ENCODE measurements at places on chromosomes 16 and 17.

- peak; percentile 17 for DNase-seq
These were observed 46.1 kb downstream of the KCNJ16 start for GRCh38 chr17:70121126-70121525.

- peak; percentile 74 for DNase-seq
These were observed 3.4 kb downstream of the STH start for GRCh38 chr17:46002311-46002972.

DNA sequence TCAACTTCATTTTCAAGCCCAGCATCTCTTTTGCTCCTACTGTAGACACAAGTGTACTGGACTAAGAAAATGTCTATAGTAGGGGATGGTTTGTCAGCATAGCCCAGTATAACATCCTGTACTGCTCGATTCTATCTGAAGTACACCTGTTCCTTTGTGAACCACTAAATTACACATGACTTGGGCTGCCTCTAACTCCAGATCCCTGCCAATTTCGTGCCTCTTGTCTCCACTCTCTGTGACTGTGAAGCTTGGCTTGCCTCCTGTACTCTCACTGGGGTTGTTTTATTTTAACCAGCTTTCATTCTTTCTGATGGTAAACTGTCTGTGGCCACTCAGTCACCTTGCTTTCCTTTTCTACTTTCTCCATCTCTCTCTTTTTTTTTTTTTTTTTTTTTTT lies 24.5 kb downstream of the GFOD2 start:
- no peak for DNase-seq

GRCh38 chr17:27323538-27324215 lies 29.8 kb downstream of the WSB1 start:
- peak; percentile 74 for DNase-seq

DNA sequence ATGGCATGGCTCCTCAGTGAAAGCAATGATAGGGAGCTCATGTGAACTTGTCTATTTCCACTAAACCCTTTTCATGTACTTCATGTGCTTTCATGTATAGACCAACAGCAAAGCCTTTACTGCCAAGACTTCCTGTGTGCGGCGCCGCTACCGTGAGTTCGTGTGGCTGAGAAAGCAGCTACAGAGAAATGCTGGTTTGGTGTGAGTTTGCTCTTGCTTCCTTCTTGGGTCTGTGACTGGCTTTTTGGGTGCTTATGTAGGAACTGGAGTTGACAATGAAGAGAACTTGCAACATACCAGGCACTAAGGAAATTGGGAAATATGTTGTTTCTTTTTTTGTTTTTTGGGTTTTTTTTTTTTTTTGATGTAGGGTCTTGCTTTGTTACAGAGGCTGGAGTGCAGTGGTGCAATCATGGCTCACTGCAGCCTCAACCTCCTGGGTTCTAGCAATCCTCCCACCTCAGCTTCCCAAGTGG lies 5.7 kb downstream of the SNX11 start:
- peak; percentile 59 for DNase-seq

GRCh38 chr16:75495076-75495674 lies at the start of gene CHST6:
Gene CHST6 (minus strand): TSS chr16:75495441. CDS start chr16:75479828, 15,613 bp downstream.
- DNase-seq = peak; percentile 75

GRCh38 chr17:50123649-50124349 lies 6.2 kb downstream of the SAMD14 start:
- no peak for DNase-seq

DNA sequence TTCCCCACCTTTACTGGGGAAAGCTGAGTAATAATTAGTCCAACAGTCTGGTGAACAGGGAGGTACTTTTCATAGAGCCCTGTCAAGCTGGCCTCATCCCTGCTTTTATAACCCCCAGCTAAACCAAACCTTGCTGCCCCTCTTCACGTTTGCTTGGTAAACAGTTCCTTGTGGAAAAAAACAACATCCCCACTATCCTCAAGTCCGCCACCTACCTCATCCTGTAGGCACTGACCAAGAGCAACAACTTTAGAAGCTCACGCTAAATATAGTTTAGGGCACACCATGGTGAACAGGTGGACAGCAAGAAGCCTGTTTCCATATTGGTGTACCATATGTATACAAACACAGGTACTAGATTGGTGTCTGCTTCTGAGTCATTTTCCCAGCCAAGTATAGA lies 16.5 kb downstream of the NFE2L1 start:
- peak; percentile 35 for DNase-seq

DNA sequence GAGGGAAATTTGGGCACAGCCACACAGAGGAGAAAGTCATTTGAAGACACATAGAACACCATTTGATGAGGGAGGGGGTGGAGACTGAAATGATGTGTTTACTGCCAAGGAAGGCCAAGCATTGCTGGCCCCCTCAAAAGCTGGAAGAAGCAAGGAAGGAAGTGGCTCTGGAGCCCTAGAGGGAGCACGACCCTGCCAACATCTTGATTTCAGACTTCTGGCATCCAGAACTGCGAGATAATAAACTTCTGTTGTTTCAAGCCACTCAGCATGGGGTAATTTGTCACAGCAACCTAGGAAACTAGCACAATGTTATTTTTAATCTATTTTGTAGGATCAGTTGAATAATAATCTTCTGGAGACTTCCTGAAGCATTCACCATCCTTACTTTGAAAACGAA lies 314.8 kb upstream of the GOT2 start:
- DNase-seq = no peak

- no peak for DNase-seq
These were observed 8.6 kb upstream of the ENPP7 start for GRCh38 chr17:79721993-79722671.

GRCh38 chr16:86319585-86320236 lies 190.6 kb upstream of the FOXF1 start:
- DNase-seq = no peak

GRCh38 chr16:46882940-46883307 lies 1.2 kb upstream of the GPT2 start:
- DNase-seq = no peak

GRCh38 chr17:31548709-31549108 lies 157.2 kb downstream of the RAB11FIP4 start:
- no peak for DNase-seq

DNA sequence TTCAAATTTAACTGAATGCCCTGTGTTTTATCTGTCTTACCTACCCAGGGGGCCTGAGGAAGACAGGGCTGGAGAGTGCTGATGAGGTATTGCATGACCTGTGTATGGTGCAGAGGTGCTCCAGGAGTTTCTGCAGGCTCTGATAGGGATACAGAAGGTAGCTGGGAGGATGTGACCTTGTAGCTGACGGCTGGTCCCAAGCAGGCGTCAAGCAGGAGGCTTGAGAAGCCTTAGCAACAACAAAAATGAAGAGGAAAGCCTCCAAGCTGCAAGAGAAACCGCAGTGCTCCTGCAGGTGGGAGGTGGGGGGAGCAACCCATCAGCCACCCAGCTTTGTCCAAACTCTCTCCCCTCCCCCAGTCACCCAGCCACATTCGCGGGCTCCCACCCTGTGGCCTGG lies 40.4 kb downstream of the LAT start:
- no peak for DNase-seq

DNA sequence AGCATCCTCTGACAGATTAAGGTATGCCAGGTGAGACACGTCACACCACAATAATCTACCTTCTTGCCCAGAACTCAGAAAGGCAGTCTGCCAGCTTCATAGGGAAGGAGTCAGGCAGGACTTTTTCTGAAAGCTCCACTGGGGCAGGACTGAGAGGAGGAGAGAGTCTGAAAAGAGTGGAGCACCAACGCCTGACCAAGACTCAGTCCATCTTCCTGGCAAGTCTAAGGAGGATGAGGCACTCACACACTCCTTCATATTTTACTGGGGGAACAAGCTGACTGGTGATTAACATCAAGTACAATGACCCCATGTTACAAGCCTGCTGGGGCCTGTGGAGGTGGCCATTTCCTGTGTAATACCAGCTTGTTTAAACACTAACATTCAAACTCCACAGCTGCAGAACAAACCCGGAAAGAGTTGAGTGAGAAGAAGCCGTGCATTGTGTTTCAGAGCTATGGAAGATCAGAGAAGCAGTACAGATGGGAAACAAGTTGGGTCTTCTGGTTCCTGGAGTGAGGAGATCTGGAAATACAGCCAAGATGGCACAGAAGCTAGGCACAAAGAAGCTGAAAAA lies 122.4 kb downstream of the HIC1 start:
- DNase-seq = peak; percentile 61

DNA sequence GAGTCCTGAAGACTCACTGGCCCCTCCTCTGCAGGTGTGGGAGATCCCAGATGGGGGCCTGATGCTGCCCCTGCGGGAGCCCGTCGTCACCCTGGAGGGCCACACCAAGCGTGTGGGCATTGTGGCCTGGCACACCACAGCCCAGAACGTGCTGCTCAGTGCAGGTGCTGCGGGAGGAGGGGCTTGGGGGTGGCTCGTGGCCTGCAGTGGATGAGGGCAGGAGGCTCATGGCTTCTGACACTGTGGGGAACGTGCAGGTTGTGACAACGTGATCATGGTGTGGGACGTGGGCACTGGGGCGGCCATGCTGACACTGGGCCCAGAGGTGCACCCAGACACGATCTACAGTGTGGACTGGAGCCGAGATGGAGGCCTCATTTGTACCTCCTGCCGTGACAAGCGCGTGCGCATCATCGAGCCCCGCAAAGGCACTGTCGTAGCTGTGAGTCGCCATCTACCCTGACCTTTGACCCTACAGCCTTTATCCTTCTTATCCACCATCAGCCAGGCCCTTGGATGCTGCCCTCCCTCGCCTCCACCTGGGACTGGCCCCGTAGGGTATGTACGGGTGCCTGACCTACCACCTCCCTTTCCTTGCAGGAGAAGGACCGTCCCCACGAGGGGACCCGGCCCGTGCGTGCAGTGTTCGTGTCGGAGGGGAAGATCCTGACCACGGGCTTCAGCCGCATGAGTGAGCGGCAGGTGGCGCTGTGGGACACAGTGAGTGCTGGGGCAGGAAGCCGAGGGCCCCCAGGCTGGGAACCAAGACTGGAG lies 3.6 kb downstream of the CORO1A start:
- peak; percentile 36 for DNase-seq

GRCh38 chr17:1473841-1474240 lies 17.8 kb upstream of the CRK start:
- DNase-seq = no peak

DNA sequence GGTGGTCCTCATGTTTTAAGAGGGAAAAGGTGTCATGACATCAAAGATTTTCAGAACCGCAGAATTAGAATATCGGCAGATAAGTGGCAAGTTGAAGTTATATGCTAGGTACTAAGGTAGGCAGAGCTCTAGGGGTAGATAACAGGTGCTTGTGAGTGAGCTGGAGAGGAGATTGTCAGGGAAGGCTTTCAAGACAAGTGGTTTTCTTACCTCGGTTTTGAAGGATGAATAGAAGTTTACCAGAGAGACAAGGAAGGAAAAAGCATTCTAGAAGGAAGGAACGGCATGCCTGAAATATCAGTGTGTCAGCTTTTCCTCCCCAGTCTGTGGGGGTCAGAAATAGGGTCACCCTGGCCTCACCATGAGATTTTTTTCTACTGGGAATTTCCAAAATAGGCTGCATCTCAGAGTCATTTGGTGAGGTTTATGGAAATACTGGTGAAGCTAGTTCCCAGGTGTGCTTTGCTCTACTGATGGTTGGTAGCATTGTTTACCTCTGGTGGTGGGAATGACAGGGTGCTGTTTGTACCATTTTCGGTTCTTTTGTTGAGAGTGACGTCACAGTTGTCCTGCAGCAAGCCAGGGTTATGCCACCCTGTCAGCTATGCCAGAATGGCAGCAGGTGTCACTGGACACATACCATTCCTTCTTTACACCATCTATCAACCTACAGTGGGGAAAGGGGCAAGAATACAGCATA lies 112.5 kb downstream of the MSI2 start:
- no peak for DNase-seq

DNA sequence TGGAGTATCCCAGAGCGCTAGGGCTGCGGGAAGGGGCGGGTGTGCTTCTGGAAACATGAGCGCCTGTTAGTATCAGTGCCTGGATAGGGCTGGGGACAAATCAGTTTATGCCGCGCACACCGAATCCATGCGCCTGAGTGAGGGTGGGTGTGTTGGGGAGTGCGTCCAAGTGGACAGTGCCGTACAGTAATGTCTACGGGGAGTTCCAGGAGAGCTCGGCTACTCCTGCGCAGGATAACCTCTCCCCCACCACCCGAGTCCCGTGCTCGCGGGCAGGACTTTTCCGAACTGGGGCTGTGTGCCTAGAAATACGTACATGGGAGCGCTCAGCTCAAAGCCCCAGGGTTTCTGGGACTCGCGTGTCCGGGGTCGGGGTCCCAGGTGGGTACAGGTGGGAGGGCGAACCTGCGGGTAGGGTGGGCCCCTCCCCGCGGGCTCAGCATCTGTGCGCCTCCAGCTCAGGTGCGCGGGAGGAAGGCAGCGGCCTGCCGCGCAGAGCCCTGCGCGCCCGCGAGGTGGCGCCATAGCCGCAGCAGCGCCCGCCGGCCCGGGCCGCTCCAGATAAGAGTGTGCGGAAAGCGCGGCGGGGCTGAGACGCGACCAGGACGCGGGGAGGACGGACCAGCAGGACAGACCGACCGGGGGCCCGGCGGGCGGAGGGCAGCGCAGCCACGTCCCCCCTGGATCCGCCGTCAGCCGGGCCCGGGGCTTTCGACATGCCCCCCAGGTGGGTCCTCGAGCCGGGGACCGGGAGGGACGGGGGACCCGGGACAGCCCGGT lies at the start of gene HIC1:
Gene HIC1 (plus strand): TSS at position 592 of the 780 bp plus-strand sequence. CDS start 1,588 bp downstream, outside the sequence.
- DNase-seq = peak; percentile 92

- no peak for DNase-seq
These were observed 190.7 kb downstream of the FOXL1 start for GRCh38 chr16:86768999-86769398.

GRCh38 chr16:52437277-52437670 lies 109.7 kb downstream of the TOX3 start:
- DNase-seq = no peak

DNA sequence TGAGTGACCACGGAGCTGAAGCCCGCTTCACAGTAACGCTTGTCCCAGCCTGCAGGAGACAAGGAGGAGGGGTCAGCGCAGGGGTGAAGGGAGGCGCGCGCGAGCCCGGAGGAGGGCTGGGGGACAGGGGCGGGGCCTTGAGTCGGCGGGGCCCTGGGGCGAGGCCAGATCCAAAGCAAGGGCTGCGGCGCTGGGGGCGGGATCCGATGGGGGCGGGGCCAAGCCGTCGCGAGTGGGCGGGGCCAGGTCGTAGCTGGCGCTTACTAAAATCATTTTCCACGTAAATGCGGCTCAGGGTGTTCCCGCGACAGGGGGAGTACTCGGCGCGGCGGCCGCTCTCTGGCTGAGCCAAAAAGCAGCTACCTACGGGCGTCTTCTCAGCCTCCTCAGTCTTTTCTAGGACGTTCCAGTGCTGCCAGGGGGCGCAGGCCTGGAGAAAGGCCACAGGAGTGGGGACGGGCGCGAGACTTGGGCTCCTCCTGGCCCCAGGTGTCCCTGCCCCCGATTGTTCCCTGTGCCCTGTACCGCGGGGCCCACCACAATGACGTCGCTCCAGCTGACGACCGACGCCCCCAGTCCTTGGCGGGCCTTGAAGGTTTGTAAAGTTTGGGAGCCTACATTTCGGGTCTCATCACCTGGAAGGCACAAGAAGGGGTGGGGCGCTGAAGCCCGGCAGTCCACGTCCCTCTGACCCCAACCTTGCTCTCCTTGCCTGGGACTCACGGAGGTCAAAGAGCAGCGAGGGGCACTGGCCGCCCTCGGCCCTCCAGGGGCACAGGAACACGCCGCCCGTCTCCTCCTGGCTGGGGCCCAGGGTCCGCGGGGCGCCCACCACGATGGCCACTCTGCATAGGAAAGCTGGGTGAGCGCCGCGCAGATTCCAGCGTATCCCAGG lies 3.9 kb downstream of the ITGA2B start:
- peak; percentile 90 for DNase-seq
